ENCODE measurements at places on chromosomes 13 and 19. TPM values are rescaled to one million over a fixed set of nuclear protein-coding genes. Genes with fewer than 3 reads are reported as not detected.

The IL12RB1 gene
- 76.2 TPM for total RNA-seq

The ZNF667 gene
- 0.32 TPM for total RNA-seq

The LPAR2 gene
- total RNA-seq: 46.1 TPM

The YJU2 gene
- 26.8 TPM for total RNA-seq

The TMEM255B gene
- 0.87 TPM for total RNA-seq

The DUXA gene
- total RNA-seq: not detected

The APOC1 gene
- not detected for total RNA-seq

The DNAJB1 gene
- 103 TPM for total RNA-seq

The FLT3LG gene
- 112 TPM for total RNA-seq

The ADGRE2 gene
- 0.50 TPM for total RNA-seq

The OVOL3 gene
- not detected for total RNA-seq

The C19orf12 gene
- total RNA-seq: 43.6 TPM

The PRRG2 gene
- 0.49 TPM for total RNA-seq

The LILRB2 gene
- total RNA-seq: not detected

GRCh38 chr13:47206111-47206510 is 309.3 kb upstream of the HTR2A start:
- no peaks in the 10 kb centered on the region for H3K4me1 ChIP-seq
- H3K36me3 ChIP-seq: no peaks in the 10 kb centered on the region
- H3K27ac ChIP-seq: no peak overlapping the region
- H3K4me3 ChIP-seq: no peak overlapping the region
- DNase-seq: no peak
- H3K27me3 ChIP-seq: no peaks in the 10 kb centered on the region

DNA sequence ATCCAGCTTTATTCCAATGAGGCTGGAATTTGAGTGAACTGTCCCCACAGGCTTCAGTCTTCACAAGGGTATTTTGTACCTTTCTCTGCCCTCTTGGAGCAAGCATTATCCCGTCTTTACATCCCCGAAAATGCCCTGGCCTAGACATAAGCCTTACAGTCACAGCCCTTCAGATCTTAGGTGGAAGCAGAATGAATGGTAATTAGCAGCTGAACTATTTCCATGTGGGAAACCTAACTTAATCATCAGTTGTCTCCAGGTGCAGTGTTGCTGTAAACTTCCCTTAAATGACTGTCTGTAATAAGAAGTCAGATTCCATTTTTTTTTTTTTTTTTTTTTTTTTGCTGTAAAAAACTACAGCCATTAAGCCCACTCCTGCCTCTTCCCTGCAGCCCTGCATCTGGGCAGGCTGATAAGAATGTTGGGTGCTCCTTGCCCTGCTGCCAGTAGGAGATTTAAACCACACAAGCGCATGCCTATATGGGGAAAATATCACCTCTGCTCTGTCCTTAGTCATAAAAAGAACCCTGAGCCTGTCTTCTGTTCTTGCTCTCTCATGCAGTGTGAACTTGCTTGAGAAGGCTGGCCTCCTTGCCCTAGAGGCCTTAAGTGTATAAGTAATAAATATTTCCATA is 426.8 kb upstream of the SLITRK5 start:
- DNase-seq: no peak
- H3K27ac ChIP-seq: no peak overlapping the region
- no peaks in the 10 kb centered on the region for H3K27me3 ChIP-seq

DNA sequence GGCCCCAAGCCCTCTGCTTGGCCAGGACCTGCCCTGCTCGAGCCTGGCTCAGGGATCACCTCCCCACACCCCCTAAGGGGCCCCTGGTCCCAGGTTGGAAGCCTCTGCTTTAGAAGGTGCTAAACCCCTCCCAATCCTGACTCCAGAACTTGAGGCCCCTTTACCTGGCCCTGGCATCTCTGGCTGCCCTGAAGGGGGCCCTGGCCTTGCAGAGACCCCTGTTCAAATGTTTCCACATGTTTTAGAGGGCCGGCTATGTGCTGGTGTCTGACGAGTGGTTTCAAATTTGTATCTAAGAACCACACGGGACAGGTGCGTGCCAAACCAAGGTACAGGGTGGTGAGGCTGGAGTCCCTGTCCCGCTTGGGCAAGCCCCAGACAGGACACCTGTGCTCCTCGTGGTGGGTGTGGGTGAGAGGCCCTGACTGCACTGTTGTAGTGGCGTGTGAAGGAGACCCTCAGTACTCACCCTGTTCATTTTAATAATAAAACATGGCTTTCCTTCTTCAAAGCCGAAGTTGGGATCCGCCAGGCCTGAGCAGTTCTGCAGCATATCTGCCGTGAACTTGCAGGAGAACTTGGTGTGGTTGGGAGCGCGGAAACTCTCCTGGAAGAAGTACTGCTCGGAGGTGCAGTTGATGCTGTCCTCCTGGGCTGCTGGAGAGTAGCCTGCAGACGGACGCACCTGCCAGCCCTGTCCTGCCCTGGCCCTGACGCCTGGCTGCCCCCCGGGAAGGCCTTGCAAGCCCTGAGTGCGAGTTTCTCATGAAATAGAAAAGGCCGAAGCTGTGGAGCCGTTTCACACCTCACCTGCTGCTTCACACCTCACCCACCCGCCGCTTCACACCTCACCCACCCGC is 5.4 kb downstream of the ATP4B start:
- H3K27ac ChIP-seq: no peak overlapping the region
- H3K36me3 ChIP-seq: no peaks in the 10 kb centered on the region
- no peaks in the 10 kb centered on the region for H3K27me3 ChIP-seq
- peaks cover 7% of the 10 kb centered on the region for H3K4me1 ChIP-seq
- H3K4me3 ChIP-seq: no peak overlapping the region

DNA sequence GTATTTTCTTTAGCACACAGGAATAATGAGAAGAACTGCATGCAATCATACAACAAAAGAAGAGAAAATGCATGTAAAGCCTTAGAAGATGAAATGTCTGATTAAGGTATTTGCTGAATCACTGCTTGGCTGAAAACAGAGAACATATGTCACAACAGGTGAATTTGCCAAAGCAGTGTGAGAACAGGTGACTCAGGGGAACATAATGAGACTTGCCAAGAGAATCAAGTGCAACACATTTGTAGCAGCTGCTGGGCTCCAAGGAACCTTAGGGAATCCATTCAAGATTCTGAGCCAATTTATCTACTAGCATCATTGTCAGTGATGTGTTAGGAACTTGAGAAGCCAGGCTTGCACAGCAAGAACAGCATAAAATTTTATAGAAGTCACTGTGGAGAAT is 273.1 kb downstream of the PCDH20 start:
- H3K27me3 ChIP-seq: no peaks in the 10 kb centered on the region
- H3K4me3 ChIP-seq: no peak overlapping the region
- no peak overlapping the region for H3K27ac ChIP-seq
- no peaks in the 10 kb centered on the region for H3K4me1 ChIP-seq
- no peak for DNase-seq

DNA sequence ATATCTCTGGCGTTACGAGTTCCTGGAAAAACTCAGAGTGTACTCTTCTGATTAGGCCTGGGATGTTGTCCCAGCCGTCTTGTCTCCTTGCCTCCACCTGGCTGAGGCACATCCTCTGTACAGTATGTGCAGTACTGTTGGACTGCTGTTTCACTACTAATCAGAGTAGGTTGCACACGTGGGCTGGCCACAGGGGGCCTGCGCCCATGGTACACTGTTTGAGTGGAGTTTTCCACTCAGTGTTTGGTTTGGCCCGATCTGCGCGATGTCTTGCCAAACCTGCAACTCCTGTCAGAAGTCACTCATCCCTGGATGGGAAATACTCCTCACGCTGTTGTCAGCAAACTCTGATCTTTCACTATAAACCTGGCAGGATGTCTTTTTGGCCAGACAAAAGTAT is 189.6 kb upstream of the CSNK1A1L start:
- no peaks in the 10 kb centered on the region for H3K27me3 ChIP-seq
- no peak for DNase-seq
- H3K36me3 ChIP-seq: no peaks in the 10 kb centered on the region
- H3K4me1 ChIP-seq: no peaks in the 10 kb centered on the region
- no peak overlapping the region for H3K27ac ChIP-seq

Data from activated CD8-positive, alpha-beta memory T cell treated with anti-CD3 and anti-CD28 coated beads, Interleukin-2, amount 10 ng/mL, durations not matched to agents 7 days and 5 days (primary cell).